ENCODE measurements at places on chromosomes 6 and 20. TPM values are rescaled to one million over a fixed set of nuclear protein-coding genes. Genes with fewer than 3 reads are reported as not detected.

EYA2 gene
- 11.1 TPM for total RNA-seq

DNA sequence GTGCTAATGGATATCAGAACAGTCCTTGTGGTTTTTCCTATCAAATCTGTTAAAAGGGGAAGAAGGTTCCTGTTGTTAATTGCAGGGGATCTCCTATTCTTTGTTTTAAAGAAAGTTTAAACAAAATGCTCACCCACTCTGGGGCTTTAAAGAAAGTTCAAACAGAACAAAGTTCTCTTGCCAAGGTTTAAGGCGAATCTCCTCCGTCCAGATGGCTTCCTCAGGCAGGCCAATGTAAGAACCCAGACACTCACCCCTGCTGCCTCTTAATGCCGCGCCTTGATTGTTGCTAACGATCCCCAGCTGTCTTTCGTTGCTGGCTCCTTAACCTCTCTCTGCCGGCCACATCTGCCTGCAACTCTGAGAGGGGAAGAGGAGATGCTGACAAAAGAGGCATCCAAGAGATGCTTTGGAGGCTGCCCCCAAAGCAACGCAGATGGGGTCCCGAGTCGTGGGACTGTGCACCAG is 235.0 kb upstream of the PRDM1 start:
- DNase-seq, result no peak

DNA sequence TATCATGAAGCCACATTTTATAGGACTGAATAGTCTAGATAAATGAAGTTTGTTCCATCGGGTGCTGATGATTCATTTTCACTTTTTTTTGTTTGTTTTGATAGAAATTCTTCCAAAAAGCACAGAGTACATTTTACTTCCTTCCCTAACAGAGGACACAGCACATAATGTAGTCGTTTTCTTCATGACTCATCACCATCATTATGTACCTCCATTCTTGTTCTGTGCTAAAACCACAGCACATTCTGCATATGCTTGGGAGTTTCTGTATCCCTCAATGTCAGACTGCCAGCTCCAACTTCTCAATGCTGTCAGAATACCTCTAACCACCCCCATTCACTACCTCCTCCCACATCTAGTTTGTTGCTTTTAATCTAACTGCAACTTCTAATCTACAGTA is 1004.9 kb upstream of the ADGRB3 start:
- DNase-seq, result no peak

- no peak for DNase-seq
These were observed 147.3 kb upstream of the SSTR4 start for GRCh38 chr20:22887796-22888195.

C2 gene
- 9.0 TPM for total RNA-seq

FGD2 gene
- total RNA-seq, result 8.5 TPM

- DNase-seq, result no peak
These were observed 1.9 kb downstream of the MAPK14 start for GRCh38 chr6:36029464-36029863.

PRSS16 gene
- 76.2 TPM for total RNA-seq

GRCh38 chr6:81772741-81773140 is 20.3 kb upstream of the TENT5A start:
- DNase-seq, result no peak

DNA sequence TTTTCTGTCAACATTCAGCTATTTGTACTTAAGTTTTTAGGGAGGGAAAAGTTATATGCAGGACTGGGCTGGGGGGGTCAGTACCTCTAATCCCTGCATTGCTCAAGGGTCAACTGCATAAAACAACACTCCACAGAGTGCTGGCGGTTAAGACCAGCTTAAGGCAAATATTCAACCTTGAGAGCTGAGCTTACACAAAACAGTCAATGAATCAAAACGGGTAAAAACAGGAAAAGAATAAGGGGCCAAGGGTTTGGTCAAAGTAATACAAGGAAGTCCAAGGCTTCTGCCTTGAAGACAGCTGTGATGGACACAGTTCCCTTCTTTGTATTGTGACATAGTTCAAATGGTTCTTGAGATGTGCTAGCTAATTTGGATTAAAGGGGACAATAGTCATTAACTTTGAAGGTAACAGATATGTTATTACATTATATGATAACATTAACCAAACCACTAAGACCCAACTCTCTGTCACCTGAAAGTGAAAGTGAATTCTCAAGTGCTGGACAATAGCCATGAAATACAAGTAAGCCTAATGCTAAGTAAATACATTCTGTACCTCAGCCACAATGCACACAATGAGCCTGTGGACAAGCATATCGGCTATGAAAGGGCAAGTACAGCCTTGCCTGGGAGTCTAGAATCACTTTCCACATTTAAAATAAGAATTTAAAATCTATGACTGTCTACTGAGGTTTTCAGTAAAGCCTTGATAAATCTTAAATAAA is 106.8 kb downstream of the PDE10A start:
- no peak for DNase-seq

DNA sequence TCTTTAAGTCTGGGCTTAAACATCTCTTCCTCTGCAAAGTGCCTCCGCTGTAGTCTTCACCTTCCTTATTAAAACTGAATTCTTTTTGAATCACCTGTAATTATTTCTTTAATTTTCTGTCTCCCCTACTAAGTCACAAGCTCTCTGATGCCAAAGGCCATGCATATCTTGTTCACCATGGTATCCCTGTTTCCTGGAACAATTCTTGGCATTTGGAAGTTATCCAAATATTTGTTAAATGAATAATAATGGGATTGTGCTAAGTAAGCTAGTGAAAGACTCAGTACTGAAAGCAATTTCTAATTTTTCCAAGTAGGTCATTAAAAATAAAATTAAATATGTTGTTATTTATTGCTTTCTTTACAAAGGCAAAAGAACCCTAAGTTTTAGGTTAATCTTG is 12.2 kb downstream of the SNAP91 start:
- DNase-seq, result no peak

- DNase-seq, result no peak
These were observed 48.8 kb upstream of the BCLAF1 start for GRCh38 chr6:136338486-136338885.

FOXA2 gene
- total RNA-seq, result not detected

GRCh38 chr6:30615219-30615957 is 1.7 kb downstream of the PPP1R10 start:
- peak; percentile 80 for DNase-seq

SLC17A2 gene
- 0.05 TPM for total RNA-seq

UBE3D gene
- total RNA-seq, result 7.0 TPM

DNA sequence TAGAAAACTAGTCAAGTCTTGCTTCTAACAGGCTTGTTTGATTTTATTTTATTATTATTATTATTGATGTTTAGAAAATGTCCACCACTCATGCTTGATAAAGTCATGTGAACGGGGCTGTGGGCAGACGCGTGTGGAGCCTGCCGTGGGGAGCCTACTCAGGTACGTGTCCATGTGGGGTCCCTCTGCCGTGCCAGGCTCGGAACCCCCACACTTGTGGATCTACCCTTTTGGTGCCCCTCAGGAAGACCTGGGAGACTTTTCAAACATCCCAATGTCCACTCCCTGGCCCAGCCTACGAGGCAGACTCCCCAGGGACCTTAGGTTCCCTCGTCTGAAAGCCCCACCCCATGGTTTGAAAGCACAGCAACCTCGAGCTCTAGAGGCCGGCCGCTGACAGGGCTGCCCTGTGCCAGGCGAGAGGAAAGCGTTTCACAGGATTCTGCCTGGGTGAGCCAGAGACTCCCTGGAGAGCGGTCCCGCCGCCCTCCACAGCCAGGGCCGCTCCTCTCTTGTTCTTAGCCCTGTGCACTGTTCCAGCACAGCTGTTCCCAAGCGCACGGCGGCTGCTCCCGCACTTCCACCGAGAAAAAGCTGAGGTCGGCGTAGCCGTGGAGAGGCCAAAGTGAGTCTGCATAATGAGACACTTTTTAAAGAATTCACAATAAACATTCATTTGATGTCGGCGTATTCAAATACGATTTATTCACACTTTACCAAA is 249.7 kb downstream of the TTLL2 start:
- no peak for DNase-seq

CFAP61 gene
- 0.24 TPM for total RNA-seq

DNA sequence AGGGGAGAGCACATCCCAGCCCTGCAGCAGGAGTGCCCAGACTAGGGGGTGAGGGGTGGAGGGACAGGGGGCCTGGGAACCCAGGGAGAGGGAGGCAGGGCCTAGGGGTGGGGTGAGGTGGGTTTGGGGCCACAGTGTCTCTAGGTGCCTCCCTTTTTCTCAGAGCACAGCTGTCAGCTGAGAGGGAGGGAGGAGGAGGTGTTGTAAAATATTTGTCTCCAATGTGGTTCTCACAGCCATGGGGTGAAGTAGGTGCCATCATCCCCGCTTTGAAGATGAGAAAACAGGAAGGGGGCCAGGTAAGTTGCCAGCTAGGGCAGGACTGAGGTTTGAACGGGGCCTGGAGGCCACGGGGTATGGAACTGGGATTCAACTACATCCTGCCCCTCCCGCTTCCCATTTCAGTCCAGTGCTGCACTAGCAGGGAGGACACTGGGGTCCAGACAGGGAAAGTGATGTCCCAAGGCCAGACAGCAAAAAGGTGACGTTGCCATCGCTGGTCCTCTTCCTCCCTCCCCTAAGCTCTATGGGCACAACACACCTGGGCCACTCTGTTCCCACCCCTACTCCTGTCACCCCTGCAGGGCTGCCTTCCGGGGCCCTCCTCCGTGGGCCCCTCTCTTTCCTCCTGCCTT is 20.3 kb downstream of the PACSIN1 start:
- no peak for DNase-seq

OR2H1 gene
- not detected for total RNA-seq

DNA sequence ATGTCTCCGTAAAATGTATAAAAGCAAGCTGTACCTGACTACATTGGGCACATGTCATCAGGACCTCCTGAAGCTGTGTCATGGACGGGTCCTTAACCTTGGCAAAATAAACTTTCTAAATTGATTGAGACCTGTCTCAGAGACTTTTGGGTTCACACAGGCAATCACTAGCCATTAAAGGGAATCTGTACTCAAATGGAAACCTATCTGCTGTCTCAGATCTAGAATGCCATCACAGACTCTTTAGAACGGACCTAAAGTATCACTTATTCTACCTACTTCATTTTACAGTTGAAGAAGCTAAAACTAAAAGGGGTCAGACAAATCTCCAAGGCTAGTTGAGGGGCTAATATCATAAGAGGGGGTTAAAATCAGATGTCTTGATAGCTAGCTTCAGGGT is 11.1 kb downstream of the SAMD3 start:
- DNase-seq, result no peak

DNA sequence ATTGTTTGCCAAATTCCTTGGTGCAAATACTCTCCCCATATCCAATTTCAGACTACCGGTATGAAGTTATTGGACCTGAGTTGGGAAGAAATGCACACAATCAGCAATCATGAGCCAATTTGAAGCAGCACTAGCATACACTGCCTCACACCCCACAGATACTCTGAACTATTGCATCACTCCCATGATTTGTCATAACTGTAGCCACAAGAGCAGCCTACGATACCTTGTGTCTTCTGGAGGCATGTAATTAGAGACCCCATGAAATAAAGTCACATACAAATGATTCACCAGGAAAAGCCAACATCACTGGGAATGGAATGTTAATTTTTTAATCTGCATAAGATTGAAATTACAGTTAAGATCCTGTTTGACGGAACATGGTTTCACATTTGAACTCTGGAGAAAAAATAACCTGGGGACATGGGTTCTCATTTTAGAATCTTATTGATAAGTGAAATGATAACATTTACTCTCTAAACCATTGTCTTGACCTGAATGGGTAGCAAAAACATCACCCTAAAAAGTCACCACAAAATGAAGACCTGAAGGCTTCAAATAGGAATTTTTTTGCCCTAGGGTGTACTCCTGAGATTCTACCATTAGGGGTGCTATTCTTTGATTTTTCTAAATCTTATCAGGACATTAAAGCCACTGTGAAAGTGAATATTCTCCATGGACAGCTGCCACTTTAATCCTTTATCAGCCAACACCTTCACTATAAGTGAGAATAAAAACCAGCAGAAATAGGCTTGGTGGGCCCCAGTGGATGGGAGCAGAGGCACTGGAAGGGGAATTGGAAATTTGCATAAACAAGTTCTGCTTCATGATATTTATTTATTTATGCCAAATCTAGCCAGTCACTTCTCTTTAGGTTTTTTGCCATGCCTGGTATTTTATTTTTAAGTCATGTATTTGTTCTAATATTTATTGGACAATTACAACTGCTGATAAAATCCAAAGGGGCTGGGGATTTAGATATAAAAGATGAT is 34.5 kb upstream of the HBS1L start:
- DNase-seq, result no peak

DNA sequence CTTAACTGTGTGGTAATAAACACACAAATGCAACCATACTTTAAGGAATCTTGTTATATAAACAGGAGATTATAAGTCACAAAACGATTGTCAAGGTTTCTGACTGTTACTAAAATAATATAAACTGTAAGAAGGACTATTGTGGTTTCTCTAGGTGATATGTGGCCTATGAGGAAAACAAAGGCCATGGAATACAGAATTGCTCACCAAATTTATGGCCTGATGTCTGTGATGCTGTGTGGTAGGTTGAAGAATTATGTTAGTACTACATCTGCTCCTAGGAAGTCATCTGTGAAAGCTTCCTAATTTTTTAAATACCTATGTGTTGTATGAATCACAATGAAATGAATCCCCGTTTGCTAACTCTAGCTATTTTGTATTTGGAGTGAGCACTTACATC is 875.4 kb upstream of the MAP3K7 start:
- no peak for DNase-seq

DNA sequence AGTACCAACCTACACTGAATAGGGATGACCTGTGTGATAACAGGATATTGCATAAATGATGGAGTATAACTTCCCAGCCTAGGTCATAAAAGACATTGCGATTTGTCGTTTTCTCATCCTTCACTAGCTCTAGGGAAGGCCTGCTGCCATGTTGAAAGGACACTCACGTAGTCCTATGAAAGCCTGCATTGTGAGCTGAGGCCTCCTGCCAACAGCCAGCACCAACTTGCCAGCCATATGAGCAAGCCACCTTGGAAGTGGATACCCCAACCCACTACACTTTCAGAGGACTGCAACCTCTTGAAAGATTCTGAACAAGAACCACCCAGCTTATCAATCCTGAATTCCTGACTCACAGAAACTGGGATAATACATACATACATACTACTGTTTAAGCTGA is 3.5 kb upstream of the PANK2 start:
- no peak for DNase-seq

WDR46 gene
- 48.6 TPM for total RNA-seq

DNA sequence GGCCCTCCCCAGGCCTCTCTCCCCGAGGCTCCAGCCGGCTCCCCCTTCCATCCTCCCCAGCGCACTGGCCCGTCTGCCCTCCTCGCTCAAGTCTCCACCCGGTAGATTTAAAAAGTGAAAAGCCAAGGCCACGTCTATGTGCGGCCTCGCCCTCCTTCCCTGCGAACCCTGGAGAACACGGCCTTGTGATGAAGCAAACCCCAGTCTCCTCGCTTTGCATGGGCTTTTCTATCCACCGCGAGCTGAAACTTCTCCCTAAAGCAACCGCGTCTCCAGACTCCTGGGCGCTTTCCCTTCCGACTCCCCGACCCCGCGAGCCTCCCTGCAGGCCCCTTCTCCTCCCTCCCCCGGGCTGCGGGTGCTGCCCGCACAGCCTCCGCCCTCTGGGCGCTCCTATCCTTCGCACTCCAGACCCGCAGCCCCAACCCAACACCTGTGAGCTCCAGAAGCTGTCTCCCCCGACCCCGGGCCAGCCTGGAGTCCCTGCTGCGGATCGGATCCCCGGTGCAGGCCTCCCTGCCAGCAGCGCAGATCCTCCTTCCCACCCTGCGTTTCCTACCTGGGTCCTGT is 265.2 kb upstream of the QKI start:
- DNase-seq, result no peak

All from thymus (tissue), 14 donors.